Glutamatergic neuron (in vitro differentiated cells): ENCODE measurements at places on chromosomes 12 and 14. TPM values are rescaled to one million over a fixed set of nuclear protein-coding genes. Genes with fewer than 3 reads are reported as not detected.

- H3K27ac ChIP-seq, result no peak overlapping the region
- no peak overlapping the region for H3K4me3 ChIP-seq
- peaks cover 17% of the 10 kb centered on the region for H3K27me3 ChIP-seq
- no peaks in the 10 kb centered on the region for H3K36me3 ChIP-seq
- H3K4me1 ChIP-seq, result peaks cover 52% of the 10 kb centered on the region
Observed at GRCh38 chr14:93073358-93073707, 42.4 kb downstream of the ITPK1 start.

- no peaks in the 10 kb centered on the region for H3K36me3 ChIP-seq
- no peaks in the 10 kb centered on the region for H3K4me1 ChIP-seq
- H3K27ac ChIP-seq, result no peak overlapping the region
- H3K27me3 ChIP-seq, result no peaks in the 10 kb centered on the region
Observed at GRCh38 chr12:101928556-101928955, 51.2 kb downstream of the DRAM1 start.

Gene OTX2
- total RNA-seq, result 18.8 TPM

Gene TMEM233
- not detected for total RNA-seq

GRCh38 chr14:100314724-100315123 is 8.4 kb upstream of the SLC25A47 start:
- peak overlapping the region; percentile 57 for H3K4me3 ChIP-seq
- peaks cover 11% of the 10 kb centered on the region for H3K27me3 ChIP-seq
- peaks cover 31% of the 10 kb centered on the region for H3K4me1 ChIP-seq

DNA sequence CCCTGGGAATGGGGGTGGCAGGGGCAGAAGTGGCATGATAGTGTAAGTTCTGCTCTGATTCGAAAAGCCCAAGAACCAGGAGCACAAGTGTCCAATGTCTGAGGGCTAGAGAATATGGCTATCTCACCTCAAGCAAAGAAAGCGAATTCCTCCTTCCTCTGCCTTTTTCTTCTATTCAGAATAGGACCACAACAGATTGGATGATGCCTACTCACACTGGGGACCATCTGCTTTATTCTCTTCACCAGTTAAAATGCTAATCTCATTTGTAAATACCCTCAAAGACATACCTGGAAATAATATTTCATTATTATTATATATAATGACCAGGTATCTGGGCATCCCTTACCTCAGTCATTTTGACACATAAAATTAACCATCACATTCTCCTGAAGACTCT is 808.7 kb downstream of the NRXN3 start:
- no peak overlapping the region for H3K27ac ChIP-seq
- no peaks in the 10 kb centered on the region for H3K36me3 ChIP-seq
- H3K4me3 ChIP-seq, result no peak overlapping the region
- H3K27me3 ChIP-seq, result no peaks in the 10 kb centered on the region
- DNase-seq, result no peak
- H3K4me1 ChIP-seq, result no peaks in the 10 kb centered on the region

GRCh38 chr12:39622306-39622705 is 2.7 kb upstream of the ABCD2 start:
- H3K27ac ChIP-seq, result no peak overlapping the region
- H3K4me3 ChIP-seq, result no peak overlapping the region
- peaks cover 10% of the 10 kb centered on the region for H3K4me1 ChIP-seq
- H3K36me3 ChIP-seq, result no peaks in the 10 kb centered on the region

DNA sequence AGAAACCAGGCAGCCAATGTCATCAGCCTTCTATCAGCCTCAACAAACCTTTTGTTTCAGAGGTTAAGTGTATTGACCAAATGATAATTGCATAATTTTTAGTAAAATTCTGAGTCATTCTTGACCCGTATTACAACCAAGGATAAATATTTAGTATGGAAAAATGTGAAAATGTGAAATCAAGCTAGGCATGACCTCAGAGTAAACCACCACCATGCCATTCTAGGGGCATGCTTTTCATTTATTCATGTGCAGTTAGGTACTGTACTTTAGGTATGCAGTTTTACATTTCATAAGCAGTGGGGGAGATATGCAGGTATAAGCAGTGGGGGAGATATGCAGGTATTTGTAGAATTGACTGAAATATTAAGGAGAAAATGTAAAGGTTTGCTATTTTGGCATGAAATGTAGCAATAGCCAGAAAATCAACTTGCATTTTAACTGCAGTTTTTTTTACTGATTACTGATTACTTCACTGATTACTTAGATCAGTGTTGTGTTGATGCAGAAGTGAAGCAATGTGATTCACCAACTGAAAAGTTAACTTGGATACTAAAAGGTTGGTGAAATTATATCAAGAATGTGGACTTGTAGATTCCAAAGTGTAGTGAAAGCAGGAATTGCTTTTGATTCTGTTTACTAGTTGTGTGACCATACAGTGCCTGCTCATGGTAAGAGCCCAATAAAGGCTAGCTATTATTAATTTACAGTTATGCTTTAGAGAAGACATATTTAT is 184.2 kb downstream of the ESR2 start:
- no peak for DNase-seq
- no peak overlapping the region for H3K4me3 ChIP-seq
- no peak overlapping the region for H3K27ac ChIP-seq
- H3K4me1 ChIP-seq, result no peaks in the 10 kb centered on the region

Gene TSHR
- 0.74 TPM for total RNA-seq

DNA sequence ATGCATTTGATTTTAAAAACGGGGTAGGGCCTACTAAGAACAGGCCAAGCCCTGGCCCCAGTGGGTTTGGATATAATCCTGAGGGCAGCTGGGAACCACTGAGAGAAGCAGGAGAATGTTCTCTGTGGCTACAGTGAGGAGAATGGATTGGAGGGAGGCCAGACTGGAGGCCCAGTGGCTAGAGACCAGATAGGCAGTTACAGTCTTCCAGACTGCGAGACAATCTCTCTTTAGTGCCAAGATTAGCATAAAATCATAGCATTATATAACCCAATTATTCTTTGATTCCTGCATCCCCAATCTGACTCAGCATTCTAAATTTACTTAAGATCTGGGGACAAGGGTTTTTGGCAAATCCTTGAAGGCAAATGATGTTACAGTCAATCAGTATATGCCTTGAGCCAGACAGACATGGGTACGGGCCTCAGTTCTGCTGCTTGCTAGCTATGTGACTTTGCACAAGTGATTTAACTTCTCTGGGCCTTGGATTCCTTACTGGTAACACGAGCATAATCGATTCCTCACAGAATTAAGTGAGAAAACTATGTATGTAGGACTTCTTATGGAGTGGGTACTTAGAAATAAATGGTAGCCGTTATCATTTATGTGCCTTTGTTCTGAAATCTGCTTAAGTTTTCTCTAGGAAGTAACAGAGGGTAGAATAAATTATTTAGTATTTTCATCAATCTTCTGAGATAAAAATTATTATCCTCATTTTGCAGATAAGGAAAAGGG is 18.3 kb downstream of the NINJ2 start:
- peaks cover 8% of the 10 kb centered on the region for H3K27me3 ChIP-seq
- no peaks in the 10 kb centered on the region for H3K36me3 ChIP-seq
- DNase-seq, result no peak
- no peak overlapping the region for H3K4me3 ChIP-seq
- peaks cover 2% of the 10 kb centered on the region for H3K4me1 ChIP-seq

Gene SSTR1
- 8.2 TPM for total RNA-seq

DNA sequence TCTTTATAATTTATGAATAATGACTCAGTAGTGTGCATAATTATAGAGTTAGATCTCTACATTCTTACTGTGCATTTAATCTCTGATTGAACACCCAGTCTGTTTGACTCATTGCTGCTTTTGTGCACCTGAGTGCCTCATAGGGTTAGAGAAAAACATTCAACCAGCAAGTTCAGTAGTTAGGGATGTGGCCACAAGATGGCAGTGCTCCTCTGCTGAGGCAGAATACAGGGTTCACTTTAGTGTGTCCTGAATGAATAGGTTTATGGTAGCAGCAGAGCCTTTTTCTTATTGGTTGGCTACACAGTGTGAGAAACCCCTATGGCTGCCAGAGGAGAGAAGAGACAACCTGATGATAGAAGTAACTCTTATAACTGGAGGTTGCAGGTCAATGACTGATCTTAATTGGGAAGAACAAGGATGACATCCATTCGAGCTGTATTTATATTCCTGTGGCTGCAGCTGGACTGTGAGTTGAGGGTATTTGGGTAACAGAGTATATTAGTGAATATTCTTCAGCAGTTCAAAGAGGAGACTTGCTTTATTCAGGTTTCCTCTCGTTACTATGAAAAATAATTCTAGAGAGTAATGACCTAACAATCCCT is 194.9 kb upstream of the OR4E1 start:
- no peaks in the 10 kb centered on the region for H3K27me3 ChIP-seq
- no peak overlapping the region for H3K4me3 ChIP-seq
- peak; percentile 79 for DNase-seq
- H3K27ac ChIP-seq, result no peak overlapping the region

Gene KRT79
- total RNA-seq, result not detected

DNA sequence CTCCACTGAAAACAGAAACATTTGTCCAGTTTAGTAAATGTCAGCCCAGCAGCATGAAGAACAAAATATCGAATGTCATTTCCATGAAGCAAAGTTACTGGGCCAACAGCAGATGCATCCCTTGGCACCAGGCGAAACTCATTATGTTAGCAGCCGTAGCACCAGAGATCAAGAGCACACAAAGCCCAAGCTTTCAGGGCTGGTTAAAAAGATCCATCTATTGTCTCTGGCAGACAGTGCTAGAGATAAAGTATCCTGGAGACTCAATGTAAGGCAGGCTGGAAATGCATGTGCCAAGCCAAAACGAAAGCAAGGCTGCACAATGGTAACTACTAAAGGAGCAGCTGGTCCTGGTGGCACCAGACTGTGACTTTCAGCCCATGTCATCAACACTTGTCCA is 120.3 kb upstream of the PLEKHG7 start:
- H3K4me3 ChIP-seq, result no peak overlapping the region
- no peak overlapping the region for H3K27ac ChIP-seq
- no peak for DNase-seq
- peaks cover 2% of the 10 kb centered on the region for H3K27me3 ChIP-seq

Gene OR4E2
- total RNA-seq, result not detected

DNA sequence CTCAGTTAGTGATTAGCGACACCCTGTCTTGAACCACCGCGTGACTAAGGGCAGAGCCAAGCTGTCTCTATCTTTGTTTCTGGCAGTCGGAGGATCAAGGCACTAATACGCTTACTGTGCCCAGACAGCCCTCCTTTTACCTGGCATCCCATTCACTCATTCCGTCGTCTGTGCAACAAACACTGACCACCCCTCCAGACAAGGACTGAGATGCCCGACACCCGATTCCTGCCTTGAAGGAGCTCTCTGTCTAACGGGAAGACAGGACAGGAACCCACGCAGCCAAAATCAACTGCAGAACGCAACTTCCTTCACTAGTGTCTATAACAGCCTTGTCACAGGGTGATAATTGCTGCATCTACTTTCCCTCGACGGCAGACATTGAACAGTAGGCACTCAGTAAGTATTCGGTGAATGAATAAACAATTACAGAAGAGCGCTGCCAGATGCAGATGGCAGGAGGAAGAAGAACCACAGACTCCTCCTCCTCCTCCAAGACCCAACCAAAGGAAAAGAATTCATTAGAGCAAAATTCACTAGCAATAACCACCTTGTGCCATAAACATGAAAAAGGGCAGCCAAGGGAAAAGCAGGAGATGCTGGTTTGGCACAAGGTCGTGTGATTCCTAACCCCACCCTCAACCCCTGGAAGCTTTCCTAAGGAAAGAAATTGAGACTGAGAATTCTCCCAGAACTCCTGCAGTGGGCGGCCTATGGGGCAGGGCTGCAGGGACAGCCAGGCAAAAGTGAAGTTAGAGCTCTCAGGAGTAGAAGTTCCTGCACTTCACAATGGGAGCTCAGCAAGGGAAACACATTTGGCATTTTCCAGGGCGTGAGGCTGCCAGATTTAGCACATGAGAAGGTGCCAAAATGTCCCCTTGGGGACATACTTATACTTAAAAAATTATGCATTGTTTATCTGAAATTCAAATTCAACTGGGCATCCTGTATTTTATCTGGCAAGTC is 186.6 kb upstream of the DIO3 start:
- no peaks in the 10 kb centered on the region for H3K4me1 ChIP-seq
- no peaks in the 10 kb centered on the region for H3K36me3 ChIP-seq
- no peak overlapping the region for H3K4me3 ChIP-seq
- H3K27ac ChIP-seq, result no peak overlapping the region

Gene DHRS1
- total RNA-seq, result 25.1 TPM

DNA sequence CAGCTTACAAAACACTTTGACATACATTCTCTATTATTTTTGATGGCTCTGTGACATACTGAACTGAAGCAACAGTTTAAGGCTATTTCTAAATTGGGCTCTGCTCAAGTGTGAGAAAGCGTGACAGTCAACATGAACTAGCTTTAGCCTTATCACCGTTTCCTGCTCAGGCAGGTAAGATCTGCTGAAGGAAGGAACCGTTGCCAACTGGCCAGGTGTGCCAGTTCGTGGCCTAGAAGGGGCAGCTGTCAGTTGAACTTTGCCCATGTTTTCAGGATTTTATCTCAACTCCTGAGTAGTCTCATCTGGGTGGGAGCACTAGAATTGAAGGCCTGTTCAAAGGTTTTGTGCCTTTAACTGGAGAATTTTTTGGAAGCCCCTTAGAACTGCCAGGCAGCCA is 79.5 kb downstream of the ETV6 start:
- no peaks in the 10 kb centered on the region for H3K4me1 ChIP-seq
- no peaks in the 10 kb centered on the region for H3K27me3 ChIP-seq
- no peak overlapping the region for H3K27ac ChIP-seq
- H3K4me3 ChIP-seq, result no peak overlapping the region
